SJSA1 (cell line): ENCODE measurements at places on chromosomes 3 and 15. TPM values are rescaled to one million over a fixed set of nuclear protein-coding genes. Genes with fewer than 3 reads are reported as not detected.
A peak's percentile ranks its signal among the peaks of the same experiment; 100 is the strongest.

DNA sequence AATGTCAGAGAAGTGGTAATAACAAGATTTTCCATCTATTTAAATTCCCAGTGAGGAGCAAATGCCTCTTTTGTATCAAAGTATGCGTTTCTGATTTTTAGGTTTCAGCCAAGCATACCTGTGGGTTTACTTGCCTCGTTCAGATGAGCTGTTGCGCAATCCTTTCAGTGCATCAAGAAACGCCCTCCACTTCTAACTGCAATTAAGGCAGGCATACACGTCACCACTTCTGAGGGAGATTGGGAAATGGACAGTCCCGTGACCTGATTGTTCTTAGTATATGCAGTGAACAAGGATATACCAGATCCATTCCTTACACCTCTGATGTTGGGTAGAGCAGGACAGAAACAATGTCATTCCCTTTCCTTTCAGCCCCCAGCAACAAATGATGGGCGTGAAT lies 219.0 kb downstream of the ITPR1 start:
- DNase-seq = no peak
- H3K4me3 ChIP-seq = no peak overlapping the region
- no peak overlapping the region for H3K27ac ChIP-seq
- H3K27me3 ChIP-seq = no peaks in the 10 kb centered on the region
- no peaks in the 10 kb centered on the region; the same call in 1 of the 2 replicates for H3K4me1 ChIP-seq
- no peaks in the 10 kb centered on the region for H3K36me3 ChIP-seq

MAPK6 gene
- 26.0 and 56.9 TPM in 2 replicates for total RNA-seq

- DNase-seq = no peak
Observed at GRCh38 chr3:59531066-59531745, 481.4 kb upstream of the CFAP20DC start.

- no peak overlapping the region for H3K4me3 ChIP-seq
- peaks cover 7% of the 10 kb centered on the region for H3K36me3 ChIP-seq
- H3K27me3 ChIP-seq = no peaks in the 10 kb centered on the region
- peaks cover 23% of the 10 kb centered on the region for H3K4me1 ChIP-seq
- peak overlapping the region; percentile 91 for H3K27ac ChIP-seq
- no peak for DNase-seq
Observed at GRCh38 chr3:33299395-33300081, 22.3 kb downstream of the FBXL2 start.

GRCh38 chr15:34793071-34793470 lies 2.3 kb downstream of the ACTC1 start:
- H3K27ac ChIP-seq = no peak overlapping the region
- no peaks in the 10 kb centered on the region for H3K36me3 ChIP-seq
- no peaks in the 10 kb centered on the region for H3K27me3 ChIP-seq
- H3K4me1 ChIP-seq = peaks cover 17% of the 10 kb centered on the region
- no peak for DNase-seq

DNA sequence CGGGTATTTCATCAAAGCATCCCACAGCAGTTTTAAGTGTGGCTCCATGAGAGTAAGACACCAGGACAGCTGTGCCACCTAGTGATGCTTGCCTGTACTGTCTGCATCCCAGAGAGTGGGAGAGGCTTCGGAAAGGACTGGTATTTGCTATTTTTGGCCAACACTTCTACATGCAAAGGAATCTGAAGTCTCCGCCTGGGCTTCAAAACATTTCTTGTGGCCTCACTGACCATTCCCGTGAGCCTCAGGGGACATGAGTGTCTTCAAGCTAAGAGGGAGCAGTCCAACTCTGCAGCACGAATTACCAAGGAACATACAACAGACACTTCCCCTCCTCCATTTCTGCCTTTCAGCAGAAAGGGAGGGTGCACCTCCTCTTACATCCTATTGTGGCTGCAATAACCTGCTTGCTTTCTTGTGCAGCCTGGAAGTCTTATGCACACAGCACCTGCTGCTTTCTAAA lies 177.5 kb downstream of the RORA start:
- H3K4me1 ChIP-seq = peaks cover 23% of the 10 kb centered on the region
- peak; percentile 44 for DNase-seq
- H3K27ac ChIP-seq = no peak overlapping the region
- H3K4me3 ChIP-seq = no peak overlapping the region

HTR3E gene
- not detected in 2 replicates for total RNA-seq

DNA sequence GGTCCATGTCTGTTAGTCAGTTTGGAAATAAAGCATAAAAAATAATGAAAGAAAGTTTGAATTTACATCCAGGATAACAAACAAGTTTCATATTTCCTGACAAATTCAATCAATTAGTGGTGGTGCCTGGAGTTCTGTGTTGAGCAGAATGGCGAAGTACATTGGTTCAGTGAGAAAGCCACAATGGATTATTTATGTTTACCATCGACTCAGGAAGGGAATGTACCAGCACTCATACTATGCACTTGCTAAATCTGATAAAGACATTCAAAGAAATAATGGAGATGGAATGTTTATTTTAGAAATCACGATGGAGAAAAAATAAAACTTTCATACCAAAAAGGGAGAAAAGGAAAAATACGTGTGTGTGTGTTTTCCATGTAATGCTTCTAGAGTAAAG lies 45.3 kb upstream of the MME start:
- no peak for DNase-seq
- H3K27me3 ChIP-seq = no peaks in the 10 kb centered on the region
- no peak overlapping the region for H3K27ac ChIP-seq
- H3K36me3 ChIP-seq = no peaks in the 10 kb centered on the region
- no peak overlapping the region for H3K4me3 ChIP-seq

DNA sequence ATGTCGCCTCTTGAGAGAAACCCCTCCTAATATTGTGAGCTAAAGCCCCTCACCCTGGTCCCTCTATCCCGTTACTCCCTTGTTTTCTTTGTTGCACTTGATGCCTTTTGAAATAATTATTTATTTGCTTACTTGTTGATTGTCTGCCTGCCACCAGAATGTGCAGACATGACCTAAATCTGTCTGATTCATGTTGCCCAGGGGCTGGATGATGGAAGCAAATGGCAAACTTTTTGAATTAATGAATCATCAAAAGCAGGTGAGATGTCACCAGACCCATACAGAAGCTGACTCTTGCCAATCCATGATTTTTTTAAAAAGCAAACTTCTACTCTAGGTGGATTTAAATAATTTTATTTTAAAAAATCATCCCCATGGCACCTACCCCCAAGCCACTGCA lies 49.3 kb downstream of the GRIP2 start:
- H3K36me3 ChIP-seq = peaks cover 50% of the 10 kb centered on the region
- no peak overlapping the region for H3K4me3 ChIP-seq
- H3K27me3 ChIP-seq = no peaks in the 10 kb centered on the region
- DNase-seq = no peak
- H3K4me1 ChIP-seq = peaks cover 73% of the 10 kb centered on the region
- H3K27ac ChIP-seq = no peak overlapping the region

TGM5 gene
- total RNA-seq = 0.24 TPM in 1 of 2 replicates, not detected in the other

GRCh38 chr3:10566451-10566850 lies 61.1 kb upstream of the ATP2B2 start:
- no peaks in the 10 kb centered on the region for H3K4me1 ChIP-seq
- H3K27ac ChIP-seq = no peak overlapping the region
- H3K36me3 ChIP-seq = no peaks in the 10 kb centered on the region

DNA sequence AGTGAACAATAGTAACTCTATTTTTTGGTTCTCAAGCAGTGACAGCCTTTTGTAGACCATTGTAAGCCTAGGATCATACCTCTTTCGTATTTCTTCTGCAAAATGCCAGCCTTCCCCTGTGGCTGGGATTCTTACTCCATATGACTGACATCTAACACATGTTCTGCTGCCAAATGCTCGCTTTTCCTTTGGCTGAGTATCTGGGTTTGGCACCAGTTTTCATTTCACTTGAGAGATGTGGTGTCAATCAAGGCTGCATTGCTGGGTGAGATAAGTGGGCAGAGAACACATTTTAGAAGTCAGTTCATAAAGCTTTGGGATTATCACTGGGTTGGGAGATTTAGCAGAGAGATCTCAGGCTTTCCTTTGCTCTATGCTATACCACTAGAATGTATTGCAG lies 514.7 kb upstream of the SGO1 start:
- H3K4me1 ChIP-seq = no peaks in the 10 kb centered on the region
- no peaks in the 10 kb centered on the region for H3K27me3 ChIP-seq
- H3K36me3 ChIP-seq = no peaks in the 10 kb centered on the region
- DNase-seq = no peak
- H3K27ac ChIP-seq = no peak overlapping the region
- H3K4me3 ChIP-seq = no peak overlapping the region

- H3K36me3 ChIP-seq = peaks cover 29% of the 10 kb centered on the region
- H3K4me1 ChIP-seq = peaks cover 26% of the 10 kb centered on the region
- H3K4me3 ChIP-seq = peak within 1 kb of the TSS; percentile 53
- H3K27me3 ChIP-seq = no peaks in the 10 kb centered on the region
- peak within 1 kb of the TSS; percentile 21; the same call in 1 of the 2 replicates for H3K27ac ChIP-seq
Observed at GRCh38 chr3:52245322-52246263, at the start of gene PPM1M. Gene PPM1M, plus strand, starts transcription at chr3:52245759. Its CDS starts 66 bp downstream, at chr3:52245825.

DNA sequence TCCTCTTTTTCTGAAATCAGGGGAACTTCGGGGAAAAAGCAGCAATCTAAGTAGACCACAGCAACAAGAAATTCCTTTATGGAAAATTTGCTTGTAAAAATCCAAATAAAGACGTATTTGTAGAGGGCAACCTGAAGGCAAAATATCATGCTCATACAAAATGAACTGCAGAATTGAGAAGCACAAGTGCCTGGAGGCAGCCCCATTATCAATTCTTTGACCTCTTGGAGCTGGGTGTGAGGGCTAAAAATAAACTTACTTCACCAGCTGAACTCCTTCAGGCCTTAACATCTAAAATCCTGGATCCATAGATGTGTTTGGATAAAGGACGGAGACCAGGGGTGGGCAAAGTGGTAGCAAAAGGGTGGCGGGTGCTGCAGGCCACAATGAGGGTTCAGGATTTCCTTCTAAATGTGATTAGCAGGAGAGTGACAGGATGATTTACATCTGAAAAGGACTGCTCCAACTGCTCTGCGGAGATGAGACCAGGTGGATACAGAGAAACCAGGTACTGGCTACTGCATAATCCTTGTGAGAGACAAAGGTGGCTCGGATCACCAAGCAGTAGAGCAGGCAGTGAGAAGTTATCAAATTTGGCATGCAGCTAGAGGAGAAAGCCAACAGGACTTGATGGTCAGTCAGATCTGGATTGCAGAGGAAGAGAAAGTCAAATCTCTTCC lies 81.7 kb upstream of the TJP1 start:
- H3K27ac ChIP-seq = no peak overlapping the region
- no peaks in the 10 kb centered on the region for H3K4me1 ChIP-seq

PPM1L gene
- total RNA-seq = 0.03 and 0.24 TPM in 2 replicates

DNA sequence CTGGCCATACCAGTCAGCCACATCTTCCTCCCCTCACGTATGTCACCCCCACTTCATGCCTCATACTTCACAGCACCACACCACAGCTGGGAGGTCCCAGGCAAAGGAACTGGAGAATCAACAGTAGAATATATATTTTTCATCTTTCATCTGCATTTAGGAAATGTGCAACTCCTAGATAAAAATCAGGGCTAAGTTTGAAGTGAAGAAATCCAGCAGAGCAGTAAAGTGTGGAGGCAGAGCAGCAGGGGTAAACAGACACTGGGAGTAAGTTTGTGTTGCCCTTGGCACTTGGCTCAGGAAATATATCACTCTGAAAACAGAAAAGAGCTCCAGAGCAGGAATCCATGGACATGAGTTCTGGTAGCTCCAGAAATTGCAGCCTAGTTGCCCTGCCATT lies 2.8 kb upstream of the HERC1 start:
- no peak overlapping the region for H3K27ac ChIP-seq
- H3K4me3 ChIP-seq = no peak overlapping the region
- no peak for DNase-seq
- peaks cover 11% of the 10 kb centered on the region; the same call in 1 of the 2 replicates for H3K4me1 ChIP-seq

GRCh38 chr3:162441716-162442115 lies 945.1 kb downstream of the OTOL1 start:
- H3K4me3 ChIP-seq = no peak overlapping the region
- H3K27ac ChIP-seq = no peak overlapping the region
- no peak for DNase-seq

DNA sequence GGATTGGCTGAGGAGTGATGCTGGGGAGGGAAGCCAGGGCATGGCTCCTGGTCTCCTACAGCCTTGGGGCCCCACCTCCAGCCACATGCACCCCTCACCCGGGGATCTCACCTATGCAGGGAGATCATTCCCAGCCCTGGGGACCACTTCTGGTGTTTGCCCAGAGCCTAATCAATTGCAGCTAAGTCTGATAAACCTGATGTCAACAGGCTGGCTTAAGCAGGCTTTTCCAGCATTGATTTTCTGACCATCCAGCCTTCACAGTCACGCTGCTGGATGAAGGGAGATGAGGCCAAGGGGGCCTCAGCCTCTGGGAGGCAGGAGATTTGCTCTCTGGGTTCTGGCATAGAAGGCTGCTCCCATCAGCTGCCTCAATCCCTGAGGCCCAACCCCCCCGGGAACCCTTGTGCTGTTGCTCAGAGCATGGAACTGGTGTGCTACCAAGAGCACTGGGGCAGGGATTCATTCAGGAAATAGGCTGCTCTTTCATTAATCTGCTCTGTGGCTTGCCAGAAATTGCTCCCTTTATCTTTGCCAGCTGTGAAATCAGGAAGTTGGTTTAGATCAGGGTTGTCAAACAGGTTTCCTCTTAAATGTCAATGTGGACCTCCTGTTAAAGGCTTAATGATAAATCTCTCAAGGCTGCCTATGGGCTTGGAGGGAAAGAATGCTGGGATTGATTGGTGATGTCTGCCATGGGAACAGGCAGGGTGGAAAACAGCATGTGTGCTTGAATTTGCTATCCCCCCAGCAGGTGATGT lies 19.0 kb downstream of the FAM3D start:
- no peak overlapping the region for H3K4me3 ChIP-seq
- H3K4me1 ChIP-seq = no peaks in the 10 kb centered on the region
- H3K36me3 ChIP-seq = no peaks in the 10 kb centered on the region
- no peaks in the 10 kb centered on the region for H3K27me3 ChIP-seq
- DNase-seq = no peak

GXYLT2 gene
- total RNA-seq = 13.3 and 18.2 TPM in 2 replicates

DNA sequence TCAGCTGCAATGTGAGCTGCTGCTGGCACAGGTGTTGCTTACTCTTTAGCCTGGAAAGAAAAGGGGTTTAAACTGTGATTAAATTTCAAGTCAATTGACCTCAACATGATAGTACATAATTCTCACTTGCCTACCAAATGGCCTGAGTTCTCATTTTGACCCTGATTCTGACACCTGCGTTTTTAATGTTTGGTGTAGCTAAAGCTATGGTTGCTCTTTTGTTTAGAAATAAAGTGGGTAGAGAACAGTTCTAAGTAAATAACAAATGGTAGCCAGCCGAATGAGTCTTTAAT lies 100.8 kb upstream of the SOX2 start:
- no peaks in the 10 kb centered on the region for H3K36me3 ChIP-seq
- H3K4me1 ChIP-seq = peaks cover 42% of the 10 kb centered on the region
- DNase-seq = no peak
- no peaks in the 10 kb centered on the region for H3K27me3 ChIP-seq

GRCh38 chr3:69058180-69058946 lies 6.2 kb upstream of the TMF1 start:
- H3K36me3 ChIP-seq = peaks cover 83% of the 10 kb centered on the region
- DNase-seq = no peak
- no peaks in the 10 kb centered on the region for H3K4me1 ChIP-seq
- no peak overlapping the region for H3K4me3 ChIP-seq
- no peak overlapping the region for H3K27ac ChIP-seq
- no peaks in the 10 kb centered on the region for H3K27me3 ChIP-seq
